Thymus (tissue), 14 donors: ENCODE measurements at places on chromosomes 4 and X. TPM values are rescaled to one million over a fixed set of nuclear protein-coding genes. Genes with fewer than 3 reads are reported as not detected.

The SSR4 gene
- 257 TPM for total RNA-seq

The MAP7D2 gene
- 2.6 TPM for total RNA-seq

The CXorf49 gene
- total RNA-seq, result 2.2 TPM

The LIN54 gene
- 17.4 TPM for total RNA-seq

The HGFAC gene
- total RNA-seq, result 0.19 TPM

The ATP7A gene
- total RNA-seq, result 9.1 TPM

The WWC2 gene
- 1.5 TPM for total RNA-seq

The SLAIN2 gene
- total RNA-seq, result 22.1 TPM

The HSD17B13 gene
- total RNA-seq, result 0.14 TPM

The TMPRSS11B gene
- 0.05 TPM for total RNA-seq

The HELT gene
- not detected for total RNA-seq

The ZCCHC18 gene
- 0.94 TPM for total RNA-seq

The COL4A6 gene
- total RNA-seq, result 1.4 TPM

The PNMA3 gene
- total RNA-seq, result 2.3 TPM

The ADH4 gene
- total RNA-seq, result 0.09 TPM

The NPY1R gene
- total RNA-seq, result 2.7 TPM

The RTL9 gene
- total RNA-seq, result 0.09 TPM

The CLDN2 gene
- under 0.01 TPM for total RNA-seq

The SERTM2 gene
- total RNA-seq, result 0.14 TPM

The TAPT1 gene
- 26.4 TPM for total RNA-seq
